ENCODE measurements at places on chromosomes 16 and 17.

- DNase-seq, result no peak
Observed at GRCh38 chr17:7423679-7424078, 1.7 kb upstream of the SPEM2 start.

DNA sequence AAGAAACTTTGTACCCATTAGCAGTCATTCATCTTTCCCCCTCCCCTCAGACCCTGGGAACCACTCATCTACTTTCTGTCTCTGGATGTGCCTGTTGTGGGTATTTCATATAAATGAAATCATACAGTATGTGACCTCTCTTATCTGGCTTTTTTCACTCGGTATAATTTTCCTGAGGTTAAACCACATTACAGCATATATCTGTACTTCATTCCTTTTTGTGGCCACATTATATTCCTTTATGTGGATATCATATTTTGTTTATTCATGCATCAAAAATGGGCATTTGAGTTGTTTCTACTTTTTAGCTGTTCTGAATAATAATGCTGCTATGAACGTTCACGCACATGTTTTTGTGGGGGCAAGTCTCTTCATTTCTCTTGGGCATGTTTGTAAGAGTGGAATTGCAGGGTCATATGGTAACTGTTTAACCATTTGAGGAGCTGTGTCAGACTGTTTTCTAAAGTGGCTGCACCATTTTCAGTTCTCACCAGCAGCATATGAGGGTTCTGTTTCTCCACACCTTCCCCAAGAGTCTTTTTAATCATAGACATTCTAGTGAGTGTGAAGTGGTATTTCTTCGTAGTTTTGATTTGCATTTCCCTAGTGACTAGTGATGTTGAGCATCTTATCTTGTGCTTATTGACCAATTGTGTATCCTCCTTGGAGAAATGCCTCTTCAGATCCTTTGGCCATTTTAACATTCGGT, 3.8 kb downstream of the SNX29 start:
- no peak for DNase-seq

DNA sequence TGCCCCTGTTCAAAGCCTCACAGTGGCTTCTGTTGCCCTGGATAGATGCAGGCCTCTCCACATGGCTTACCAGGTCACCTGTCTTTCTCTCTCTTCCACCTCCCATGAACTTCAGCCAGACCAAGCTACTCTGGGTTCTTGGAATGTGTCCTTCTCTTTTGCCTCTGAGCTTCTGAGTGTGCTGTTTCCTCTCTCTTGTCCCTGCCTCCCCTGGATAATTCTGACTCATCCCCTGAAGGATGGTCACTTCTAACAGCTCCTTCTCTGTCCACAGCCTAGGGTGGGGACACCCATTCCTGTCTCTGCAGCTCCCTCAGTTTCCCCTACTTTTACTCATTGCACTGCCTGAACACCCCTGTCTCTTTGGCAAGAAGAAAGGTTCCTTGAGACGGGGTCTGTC, 2.9 kb downstream of the GUCY2D start:
- no peak for DNase-seq

DNA sequence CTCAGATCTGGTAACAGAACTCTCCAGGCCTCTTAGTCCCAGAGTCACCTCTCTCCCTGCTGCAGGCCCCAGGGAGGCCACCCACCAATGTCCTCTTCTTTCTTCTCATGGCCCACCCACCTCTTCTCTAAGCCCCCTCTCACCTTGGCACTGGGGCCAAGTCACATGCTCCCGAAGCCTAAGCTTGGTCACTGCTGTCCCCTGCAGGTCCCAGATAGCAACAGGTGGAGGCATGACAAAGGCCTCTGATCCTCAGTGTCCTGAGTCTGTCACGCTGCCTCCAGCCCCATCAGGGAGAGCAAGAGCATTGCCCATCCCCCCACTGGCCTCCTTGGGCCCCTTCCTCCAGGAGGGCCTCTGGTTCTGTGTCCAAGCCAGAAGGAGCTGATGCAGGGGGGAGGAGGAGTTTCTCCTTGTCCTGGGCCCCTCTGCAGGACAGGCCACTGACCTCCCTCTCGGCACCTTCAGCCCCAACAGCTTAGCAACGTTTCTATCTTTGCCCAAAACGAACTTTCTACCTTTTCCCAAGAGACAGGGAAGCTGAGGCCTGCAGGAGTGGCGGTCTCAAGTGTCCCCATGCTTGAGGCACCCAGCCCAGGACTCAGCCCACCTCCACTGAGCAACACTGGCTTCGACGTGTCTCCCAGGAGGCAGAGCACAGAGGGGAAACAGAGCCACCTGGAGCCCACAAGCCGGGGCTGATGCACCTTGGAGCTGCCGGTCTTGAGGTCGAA, 8.6 kb downstream of the P2RX1 start:
- no peak for DNase-seq

DNA sequence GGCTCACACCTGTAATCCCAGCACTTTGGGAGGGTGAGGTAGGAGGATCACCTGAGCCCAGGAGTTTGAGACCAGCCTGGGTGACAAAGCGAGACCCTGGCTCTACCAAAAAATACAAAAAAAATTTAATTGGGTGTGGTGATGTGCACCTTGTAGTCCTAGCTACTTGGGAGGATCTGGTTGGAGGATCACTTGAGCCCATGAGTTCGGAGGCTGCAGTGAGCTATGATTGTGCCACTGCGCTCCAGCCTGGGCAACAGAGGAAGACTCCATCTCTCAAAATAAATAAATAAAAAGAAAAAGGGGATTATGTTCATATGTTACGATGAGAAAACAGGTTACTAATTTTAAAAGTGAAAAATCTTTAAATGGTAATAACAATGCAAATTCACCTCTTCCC, 996 bp downstream of the MLKL start:
- no peak for DNase-seq

DNA sequence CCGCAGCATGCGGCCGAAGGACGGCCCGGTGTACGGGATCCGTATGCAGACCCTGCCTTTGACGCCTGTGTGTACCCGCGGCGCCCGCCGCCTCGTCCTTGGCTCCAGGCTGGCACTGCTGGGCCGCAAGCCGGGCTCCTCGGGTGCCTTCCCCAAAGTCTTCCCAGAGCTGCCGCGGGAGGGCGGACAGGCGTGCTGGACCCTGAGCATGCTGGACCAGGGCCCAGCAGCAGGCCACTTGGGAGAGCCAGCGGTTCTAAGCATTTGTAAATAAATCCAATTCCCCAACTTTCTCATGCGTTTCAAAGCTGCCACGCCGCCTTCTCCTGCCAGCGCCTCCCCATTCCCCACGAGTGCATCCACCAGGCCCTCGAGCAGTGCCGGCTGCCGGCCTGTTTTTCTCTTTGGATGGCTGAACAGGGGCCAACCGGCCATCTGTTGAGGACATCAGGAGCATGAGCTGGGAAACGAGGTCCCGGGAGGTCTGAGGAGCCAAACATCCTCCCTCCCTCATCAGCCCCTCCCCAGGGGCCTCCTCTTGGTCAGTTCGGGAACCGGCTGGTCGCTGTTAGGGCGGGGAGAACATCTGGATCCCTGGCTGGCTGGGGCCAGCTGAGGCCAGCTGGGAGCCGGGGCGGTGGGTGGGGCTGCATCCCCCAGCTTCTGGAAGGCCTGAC, 20.5 kb upstream of the PABPN1L start:
- DNase-seq, result no peak

DNA sequence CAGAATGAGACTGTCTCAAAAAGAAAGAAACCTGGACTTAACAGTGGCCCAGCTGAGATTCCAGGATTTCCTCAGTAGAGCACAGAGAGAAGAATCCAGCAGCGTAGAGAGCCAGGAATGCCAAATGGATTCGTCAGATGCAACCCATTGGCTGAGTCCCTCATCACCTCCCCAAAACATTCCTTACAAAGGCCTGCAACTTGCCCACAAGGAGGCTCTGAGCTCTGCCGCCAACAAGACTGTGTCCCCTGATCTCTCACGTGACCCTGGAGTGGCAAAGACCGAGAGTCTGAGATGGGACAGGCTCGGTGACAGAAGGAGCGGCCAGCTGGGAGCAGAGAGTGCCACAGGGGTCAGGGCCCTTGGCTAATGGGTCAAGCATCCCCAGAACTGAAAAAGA, 6.9 kb upstream of the CHMP6 start:
- DNase-seq, result no peak

GRCh38 chr16:86812363-86812970, 234.1 kb downstream of the FOXL1 start:
- DNase-seq, result no peak

- DNase-seq, result peak; percentile 71
Observed at GRCh38 chr17:7478276-7479212, 887 bp downstream of the ZBTB4 start.

DNA sequence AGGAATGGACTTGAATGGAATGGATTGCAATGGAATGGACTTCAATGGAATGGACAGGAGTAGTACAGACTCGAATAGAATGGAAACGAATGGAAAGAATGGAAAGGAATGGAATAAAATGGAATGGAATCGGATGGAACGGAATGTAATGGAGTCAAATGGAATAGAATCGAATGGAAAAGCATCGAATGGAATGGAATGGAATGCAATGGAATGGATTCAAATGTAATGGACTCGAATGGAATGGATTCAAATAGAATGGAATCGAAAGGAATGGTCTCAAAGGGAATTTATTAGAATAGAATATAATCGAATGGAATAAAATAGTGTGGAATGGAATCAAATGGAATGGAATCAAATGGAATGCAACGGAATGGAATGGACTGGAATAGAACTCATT, 484.9 kb upstream of the WSB1 start:
- DNase-seq, result no peak

DNA sequence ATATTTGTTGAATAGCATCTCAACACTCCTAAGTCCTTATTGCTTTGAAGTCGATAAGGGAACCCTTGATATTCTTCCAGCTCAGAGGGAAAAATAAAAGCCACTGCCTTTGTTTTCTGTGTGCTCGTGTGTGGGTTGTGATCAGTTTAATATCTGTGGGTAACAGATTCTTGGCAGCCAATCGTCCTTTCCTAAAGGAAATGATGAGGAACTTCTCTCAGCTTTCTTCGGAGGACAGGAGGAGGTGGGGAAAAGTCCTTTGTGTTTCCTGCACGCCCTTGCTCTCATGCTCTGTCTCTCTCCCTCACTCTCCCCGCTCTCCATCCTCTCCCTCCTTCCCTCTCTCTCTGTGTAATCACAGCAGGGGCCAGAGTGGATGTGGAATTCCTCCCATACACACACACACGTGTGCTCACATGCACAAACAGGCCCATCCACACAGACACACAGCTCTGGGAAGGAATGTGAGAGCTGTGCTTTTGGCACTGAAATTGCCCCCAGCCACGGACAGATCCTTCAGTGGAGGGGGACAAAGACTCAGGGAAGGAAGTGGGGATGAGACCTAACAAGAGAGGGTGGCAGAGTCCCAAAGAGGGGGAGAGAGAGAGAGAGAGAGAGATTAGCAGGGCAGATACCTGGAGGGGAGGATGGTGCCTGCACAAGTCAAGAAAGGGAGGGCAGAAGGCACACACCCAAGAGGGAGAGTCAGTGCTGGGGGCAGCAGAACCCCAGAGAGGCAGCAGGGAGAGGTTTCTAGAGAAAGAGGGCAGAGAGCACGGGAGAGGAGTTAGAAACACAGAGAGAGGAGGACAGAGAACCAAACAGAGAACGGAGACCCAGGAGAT, 83.5 kb upstream of the PLCG2 start:
- DNase-seq, result no peak

GRCh38 chr16:22887445-22887844, 73.5 kb downstream of the HS3ST2 start:
- no peak for DNase-seq

- peak; percentile 40 for DNase-seq
Observed at GRCh38 chr17:40485851-40486521, 15.4 kb downstream of the TNS4 start.

GRCh38 chr17:80574496-80574895, 29.9 kb downstream of the RPTOR start:
- no peak for DNase-seq

Measured in stimulated activated CD8-positive, alpha-beta memory T cell treated with anti-CD3 and anti-CD28 coated beads, Interleukin-4, amount 100 ng/mL, for 48 hours (primary cell).